ENCODE measurements at places on chromosomes 12 and 14.

GRCh38 chr12:55745361-55746173 is 2.6 kb downstream of the GDF11 start:
- DNase-seq: no peak

- no peak for DNase-seq
Observed at GRCh38 chr12:130017591-130018449, 114.0 kb upstream of the TMEM132D start.

- DNase-seq: no peak
Observed at GRCh38 chr12:99609455-99610181, 37.9 kb upstream of the GARIN6 start.

DNA sequence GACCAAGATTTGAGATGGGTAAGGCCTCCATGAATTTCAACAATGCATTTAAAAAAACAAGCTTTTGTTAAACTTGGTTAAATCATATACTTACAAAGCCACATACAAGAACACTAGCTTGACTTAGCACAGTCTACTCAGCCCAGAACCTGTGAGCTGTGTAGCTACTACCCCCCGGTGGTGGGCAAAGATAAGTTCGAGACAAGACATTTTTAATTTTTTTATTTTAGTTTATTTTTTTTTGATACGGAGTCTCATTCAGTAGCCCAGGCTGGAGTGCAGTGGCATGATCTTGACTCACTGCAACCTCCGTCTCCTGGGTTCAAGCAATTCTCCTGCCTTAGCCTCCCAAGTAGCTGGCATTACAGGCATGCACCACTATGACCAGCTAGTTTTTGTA is 3.7 kb upstream of the NECAP1 start:
- no peak for DNase-seq

- no peak for DNase-seq
Observed at GRCh38 chr14:53043027-53043581, 92.3 kb upstream of the FERMT2 start.

DNA sequence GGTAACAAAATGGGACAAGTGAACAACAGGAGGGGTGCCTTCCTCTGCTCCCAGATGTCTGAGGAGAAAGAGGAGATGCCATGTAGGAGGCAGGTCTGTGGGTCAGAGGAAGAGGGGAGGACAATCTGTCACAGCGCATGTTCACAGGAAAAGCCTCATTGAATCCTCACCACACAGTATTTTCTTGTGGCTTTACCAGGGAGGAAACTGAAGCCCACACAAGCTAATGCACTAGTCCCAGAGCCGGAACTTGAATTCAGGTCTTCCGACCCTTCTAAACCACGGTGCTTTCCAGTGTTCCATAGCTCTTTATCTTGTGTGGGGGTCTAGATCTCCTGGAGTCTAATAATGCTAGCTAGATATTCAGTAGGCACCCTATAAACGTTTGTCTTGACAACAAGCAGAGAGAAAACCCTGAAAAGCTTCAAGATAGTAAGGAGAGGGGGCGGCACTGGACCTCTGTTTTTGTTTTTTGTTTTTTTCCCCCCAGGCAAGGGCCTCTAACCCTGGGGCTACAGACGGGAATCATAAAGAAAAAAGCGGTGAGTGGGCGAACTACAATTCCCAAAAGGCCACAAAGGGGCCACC is 371 bp upstream of the SHMT2 start:
- no peak for DNase-seq

- DNase-seq: no peak
Observed at GRCh38 chr14:70919774-70920173, 12.5 kb downstream of the PCNX1 start.
